ENCODE measurements at places on chromosomes 7 and 10.

- DNase-seq: no peak
Observed at GRCh38 chr7:30900053-30900452, 11.6 kb upstream of the AQP1 start.

DNA sequence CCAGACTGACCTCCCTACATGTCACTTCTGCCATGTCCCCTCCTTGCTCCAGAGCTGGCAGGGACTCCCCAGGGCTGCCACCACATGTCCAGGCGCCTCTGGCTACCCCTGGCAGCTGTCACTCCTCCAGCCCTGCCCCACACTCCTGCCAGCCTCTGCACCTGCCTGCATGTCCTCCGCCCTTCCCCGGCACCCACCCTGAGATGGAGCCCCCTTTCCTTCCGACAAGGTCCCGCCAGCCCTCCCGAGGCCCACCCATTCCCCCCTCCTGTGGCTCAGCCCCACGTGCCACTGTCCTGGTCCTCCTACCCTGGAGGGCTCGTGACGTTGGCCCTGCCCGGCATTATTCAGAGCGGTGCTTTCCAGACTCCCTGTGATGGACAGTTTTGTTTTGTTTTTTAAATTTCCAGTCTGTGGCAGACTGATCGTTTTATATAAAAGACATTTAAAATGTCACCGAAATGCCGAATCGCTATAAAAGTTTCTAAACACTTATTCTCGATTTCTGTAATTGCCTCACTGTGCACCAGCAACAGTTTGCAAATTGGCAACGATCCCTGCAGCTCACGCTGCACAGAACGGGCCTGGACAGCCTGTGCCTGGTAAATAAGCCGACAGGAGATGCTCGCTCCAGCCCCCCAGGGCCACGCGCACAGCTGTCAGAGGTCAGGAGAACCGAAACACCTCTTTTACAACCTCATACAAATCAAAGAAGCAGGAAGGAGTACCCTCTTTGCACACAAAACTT, 111.1 kb upstream of the SH2B2 start:
- peak; percentile 52 for DNase-seq

GRCh38 chr10:131979821-131980270, 1.9 kb downstream of the BNIP3 start:
- peak; percentile 31 for DNase-seq

GRCh38 chr7:46600340-46600739, 679.3 kb upstream of the IGFBP3 start:
- no peak for DNase-seq

DNA sequence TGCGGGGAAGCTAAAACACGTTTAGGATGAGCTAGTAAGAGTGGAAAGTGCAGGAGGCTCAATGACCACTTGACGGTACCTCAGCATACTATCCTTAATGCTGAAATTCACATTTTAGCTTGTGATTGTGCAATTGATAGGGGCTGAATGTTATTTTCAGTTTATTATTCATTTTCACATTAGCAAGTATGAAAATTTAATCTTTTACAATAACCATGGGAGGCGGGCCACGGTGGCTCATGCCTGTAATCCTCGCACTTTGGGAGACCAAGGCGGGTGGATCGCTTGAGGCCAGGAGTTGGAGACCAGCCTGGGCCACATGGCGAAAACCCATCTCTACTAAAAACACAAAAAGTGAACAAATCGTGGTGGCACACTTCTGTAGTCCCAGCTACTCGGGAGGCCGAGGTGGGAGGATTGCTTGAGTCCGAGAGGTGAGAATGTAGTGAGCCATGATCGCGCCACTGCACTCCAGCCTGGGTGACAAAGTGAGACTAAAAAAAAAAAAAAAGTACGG, 22.0 kb upstream of the ANLN start:
- DNase-seq: no peak

DNA sequence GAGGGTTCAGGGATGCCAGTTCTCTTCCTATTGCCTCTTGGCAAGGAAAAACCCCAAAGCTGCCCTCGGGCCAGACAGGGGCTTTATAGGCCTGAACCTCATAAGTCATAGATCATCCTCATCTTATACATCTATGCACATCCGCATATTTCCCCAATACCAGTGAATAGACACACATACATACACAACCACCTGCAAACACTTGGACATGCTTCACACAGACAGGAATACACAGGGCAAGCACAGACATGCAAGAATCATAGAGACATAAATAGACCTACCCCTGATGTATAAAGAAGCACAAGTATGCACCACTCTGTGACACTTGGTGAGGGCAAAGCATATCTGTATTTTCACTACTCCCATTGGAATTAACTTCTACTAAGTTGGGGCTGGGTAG, 30.7 kb downstream of the MBL2 start:
- no peak for DNase-seq

DNA sequence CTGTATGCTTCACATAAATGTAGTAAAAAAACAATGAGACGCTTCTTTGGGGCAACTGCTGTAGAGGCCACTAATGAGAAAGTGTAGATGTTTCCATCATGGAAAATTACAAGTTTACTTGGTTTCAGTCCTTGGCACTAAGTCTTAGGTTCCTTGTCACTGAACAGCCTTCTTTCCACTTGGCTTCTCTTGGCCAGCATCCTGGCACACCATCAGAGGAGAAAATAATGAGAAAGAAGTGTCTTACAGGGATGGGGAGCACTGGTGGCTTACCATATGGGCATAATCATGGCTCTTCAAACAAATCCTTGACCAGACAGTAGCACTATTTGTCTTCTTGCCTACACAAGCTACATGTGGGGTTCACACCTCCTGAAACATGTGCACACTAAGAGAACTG, 22.5 kb upstream of the SH3PXD2A start:
- DNase-seq: no peak

DNA sequence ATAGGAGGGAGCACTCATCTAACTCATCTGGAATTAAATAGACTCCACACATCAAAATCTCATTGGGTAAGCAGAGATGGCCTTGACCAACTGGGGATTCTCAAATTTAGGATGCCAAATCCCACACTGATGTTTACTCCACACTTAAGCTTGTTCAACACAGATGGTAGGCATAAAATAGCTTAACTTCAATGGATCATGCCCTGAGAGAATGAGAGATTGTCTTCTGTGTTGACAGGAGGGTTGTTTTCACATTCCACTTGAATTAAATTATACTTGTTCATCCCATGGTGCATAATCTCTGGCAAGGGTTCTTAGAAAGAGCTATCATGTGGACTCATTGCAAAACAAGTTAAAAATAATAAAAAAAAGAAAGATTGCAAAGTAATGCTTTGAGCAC, 391.4 kb downstream of the PLXDC2 start:
- no peak for DNase-seq

GRCh38 chr7:29247224-29247962, 52.8 kb downstream of the CHN2 start:
- DNase-seq: no peak

DNA sequence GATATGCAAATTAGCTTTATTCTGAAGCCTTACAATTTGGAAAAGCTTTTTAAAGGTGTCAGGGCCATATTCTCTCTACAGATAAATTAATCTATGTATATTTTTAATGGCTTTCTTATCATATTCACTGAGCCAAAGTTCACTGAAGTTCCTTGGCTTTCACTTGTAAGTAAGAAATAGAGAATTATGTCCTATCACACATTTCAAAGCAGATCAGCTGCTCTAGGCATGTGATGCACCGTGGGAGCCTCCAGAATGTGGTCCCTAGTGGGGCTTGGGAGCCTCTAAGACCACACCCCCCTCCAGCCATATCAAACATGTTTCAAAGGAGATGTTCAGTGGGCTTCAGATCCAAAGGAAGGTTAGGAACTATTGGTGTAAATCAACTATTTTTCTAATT, 51.5 kb downstream of the LAMB4 start:
- DNase-seq: no peak

GRCh38 chr10:17143055-17143690, 13.6 kb upstream of the CUBN start:
- no peak for DNase-seq

DNA sequence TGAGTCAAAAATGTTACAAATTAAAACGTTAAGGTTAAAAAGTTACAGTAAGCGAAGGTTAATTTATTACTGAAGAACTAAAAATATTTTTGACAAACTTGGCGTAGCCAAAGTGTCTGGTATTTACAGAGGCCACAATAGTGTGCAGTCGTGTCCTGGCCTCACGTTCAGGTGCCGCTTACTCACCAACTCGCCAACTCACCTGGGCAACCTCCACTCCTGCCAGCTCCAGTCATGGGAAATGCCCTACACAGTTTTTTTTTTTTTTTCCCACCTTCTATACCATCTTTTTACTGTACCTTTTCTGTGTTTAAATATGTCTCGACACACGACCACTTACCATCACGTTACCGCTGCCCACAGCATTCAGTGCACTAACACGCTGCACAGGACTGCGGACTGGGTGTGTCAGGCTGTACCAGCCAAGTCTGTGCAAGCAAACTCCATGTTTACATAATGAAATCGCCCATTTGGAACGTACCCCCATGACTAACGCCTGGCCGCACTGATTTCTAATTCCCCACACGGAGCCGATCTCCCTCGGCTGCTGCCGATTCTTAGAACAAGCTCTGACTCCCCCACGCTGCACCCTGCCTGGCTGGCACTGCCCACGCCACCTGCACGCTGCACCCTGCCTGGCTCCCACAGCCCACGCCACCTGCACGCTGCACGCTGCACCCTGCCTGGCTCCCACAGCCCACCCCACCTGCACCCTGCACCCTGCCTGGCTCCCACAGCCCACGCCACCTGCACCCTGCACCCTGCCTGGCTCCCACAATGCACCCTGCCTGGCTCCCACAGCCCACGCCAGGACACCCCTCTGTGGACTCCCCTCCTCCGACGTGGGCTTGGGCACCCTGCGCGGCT, 203.1 kb downstream of the ZMYND11 start:
- DNase-seq: no peak

DNA sequence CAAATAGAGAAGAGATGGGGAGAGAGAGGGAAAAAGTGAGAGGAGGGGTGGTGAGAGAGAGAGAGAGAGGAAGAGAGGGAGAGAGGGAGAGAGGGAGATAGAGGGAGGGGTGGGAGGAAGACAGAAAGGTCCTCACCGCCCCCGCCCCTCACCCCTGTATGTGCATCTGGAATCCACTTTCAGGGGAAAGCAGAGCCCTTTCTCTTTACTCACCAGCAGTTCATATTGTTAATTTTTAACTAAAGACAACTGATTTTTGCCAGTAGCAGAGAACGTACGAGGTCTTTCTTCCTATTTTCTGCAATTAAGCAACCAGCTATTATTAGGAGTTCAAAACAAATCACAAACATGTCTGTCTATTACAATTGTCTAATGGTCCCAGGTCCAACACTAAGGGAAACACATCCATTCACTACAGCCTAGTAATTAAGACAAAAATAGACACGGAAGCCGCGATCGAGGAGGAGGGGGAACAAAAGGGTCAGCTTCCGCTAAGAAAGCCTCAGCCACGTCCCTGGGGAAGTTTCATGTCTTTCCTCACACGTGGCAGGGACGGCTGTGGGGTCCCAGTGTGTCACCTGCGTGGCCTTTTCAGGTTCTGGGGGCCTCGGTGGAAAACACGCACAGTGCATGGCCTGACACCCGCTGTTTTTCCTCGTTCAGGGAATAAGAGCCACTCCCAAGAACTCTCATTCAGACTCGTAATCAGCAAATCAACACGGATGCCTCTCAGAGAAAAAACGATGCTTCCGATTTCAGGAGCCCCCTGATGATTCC, 572.0 kb downstream of the PTPRN2 start:
- no peak for DNase-seq

DNA sequence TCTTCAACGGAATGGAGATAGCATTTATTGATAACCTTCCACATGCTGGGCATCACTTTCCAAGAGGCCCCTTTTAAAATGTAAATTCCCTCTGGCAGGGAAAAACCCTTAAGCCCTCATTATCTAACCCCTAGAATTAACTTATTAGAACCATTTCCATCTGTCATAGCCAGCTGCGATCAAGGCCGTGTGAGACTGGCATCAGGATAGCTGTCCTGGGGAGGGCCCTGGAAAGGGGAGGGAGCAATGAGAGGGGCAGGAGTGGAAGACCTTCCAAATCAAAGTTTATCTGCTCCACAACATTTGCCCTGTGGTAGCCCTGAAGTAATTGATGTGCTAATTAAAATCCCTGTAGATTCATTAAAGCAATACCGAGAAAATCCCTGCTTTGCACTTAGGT, 45.0 kb upstream of the JAZF1 start:
- DNase-seq: no peak

- DNase-seq: no peak
Observed at GRCh38 chr10:75432763-75433162, 1.3 kb downstream of the LRMDA start.

DNA sequence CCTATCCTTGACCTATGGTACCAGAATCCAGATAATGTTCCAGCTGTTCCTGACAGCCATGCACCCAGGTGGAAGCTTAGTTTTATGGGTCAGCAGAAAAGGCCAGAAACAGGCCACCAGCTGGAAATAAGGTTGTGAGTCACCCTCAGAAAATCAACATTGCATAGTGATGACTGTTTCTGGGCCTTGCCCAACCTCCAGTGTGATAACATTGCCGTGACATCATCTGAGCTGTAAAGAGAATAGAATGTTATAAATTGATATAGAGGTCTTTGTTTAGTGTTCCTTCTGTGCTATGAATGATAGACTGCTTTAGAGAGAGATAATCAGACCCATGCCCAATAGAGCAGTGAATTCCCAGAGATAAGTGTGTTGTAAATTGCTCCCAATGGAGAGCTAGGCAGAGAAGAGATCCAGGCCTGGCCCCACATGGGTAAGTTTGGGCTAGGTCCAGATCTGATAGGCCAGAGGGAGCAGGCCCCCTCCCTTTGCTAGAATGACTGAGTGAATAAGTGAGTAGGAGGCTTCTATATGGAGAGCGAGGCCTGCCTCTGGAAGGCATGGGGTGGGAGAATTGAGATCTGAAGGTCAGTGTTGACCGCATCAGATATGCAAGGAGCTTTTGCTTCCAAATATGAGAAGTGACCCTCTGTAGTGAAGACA, 14.2 kb upstream of the HPS1 start:
- no peak for DNase-seq

DNA sequence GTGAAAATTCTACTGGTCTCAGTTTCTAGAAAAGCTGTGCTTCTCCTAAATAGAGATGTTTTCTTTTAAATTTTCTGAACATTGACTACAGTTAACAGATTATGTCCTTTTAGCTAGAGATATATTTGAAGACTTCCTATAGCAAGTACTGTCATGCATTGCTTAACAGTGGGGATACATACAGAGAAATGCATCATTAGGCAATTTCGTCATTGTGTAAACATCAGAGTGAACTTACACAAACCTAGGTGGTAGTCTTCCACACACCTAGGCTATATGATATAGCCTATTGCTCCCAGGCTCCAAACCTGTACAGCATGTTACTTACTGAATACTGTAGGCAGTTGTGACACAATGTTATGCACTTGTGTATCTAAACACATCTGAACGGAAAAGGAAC, 28.5 kb downstream of the PIK3CG start:
- DNase-seq: no peak

- DNase-seq: no peak
Observed at GRCh38 chr10:119526149-119526548, 16.4 kb downstream of the RGS10 start.

DNA sequence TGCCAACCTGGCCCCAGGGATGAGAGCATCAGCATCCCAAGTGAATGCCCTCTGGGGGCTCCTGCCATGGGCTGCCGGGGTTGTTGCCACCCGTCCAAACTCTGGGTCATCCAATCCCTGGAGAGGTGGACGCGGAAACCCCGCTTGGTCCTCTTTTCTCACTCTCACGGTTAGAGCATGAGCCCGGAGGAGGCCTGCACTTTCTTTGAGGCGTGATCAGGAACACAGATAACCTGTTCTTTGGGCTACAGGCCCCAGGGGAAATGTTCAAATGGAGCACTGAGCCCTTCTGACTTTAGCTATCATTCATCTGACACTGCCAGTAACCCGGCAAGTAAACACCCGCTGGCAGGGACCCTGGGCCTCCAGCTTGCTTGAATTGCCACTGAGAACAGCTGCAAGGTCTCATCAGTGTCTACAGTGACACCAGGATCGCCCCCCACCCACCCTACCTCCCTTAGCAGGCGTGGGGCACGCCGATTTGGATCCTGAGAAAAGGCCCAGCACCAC, 29.4 kb upstream of the SLF2 start:
- DNase-seq: no peak
